ENCODE measurements at places on chromosomes 2 and 18.
A peak's percentile ranks its signal among the peaks of the same experiment; 100 is the strongest.

GRCh38 chr2:133705287-133705686 is 137.0 kb upstream of the NCKAP5 start:
- DNase-seq: no peak

- no peak for DNase-seq
These were observed 67.0 kb upstream of the TCF4 start for GRCh38 chr18:55654986-55655385.

- DNase-seq: no peak
These were observed 10.3 kb downstream of the ITGA6 start for GRCh38 chr2:172437419-172438341.

DNA sequence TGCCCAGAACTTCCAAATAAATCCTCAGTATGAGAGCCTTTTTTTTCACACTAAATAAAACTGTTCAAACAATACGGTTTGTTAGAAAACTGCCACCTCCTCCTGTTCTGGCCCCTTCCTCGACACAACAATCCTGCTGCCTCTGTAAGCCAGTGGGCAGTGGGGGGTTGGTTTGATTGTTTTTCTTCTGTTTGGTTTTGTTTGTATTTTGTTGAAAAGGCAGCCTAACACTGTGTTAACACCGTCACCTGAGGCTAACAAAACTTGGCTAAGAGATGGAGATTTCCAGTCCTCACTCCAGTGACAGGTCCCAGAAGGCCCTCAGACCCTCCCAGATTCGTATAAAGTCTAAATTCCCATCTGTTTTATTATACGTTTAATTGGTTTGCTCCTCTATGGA is 402.1 kb downstream of the ZNF521 start:
- DNase-seq: no peak

GRCh38 chr2:238968616-238969384 is 120.9 kb downstream of the TWIST2 start:
- no peak for DNase-seq

- DNase-seq: no peak
These were observed 39.2 kb upstream of the TTN start for GRCh38 chr2:178846458-178846802.

GRCh38 chr2:215352602-215353001 is 40.7 kb downstream of the ATIC start:
- DNase-seq: no peak

DNA sequence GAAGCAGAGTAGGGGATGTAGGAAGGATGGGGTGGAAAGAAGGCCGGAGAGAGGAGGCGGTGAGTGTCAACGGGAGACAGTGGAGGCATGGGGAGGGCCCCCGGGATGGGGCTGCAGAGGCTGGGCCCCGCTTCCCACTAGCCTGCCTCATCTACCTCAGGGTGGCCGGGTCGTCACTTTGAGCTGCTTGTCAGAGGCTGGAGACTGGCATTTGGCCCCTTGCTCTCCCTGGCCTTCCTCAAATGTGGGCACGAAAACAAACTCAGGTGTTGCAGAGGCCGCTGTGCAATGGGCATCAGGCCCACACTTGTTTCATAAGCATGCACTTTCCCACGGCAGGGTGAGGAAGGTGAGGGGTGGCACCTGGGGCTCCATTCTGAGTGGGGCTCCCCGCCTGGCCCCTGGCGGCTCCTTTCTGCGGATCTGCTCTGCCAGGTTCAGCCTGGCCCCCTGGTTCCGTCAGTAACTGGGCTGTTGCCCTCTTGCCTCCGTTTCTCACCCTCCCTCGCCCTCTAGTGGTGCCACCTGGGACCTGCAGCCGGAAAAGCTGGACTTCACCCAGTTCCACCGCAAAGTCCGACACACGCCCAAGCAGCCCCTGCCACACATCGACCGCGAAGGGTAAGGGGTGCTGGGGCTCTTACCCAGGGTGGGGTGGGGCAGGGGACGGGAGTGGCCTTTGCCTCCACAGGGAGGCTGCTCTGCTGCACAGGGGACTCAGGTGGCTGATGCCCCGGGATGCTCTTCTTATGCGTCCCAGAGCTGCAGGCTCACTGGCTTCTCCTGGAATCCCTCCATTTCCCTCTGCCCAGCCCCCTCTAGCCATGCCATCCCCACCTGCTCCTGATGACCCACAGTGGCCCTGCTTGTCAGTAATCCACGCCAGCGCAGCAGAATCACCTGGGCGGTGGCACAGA is 125.4 kb downstream of the CTIF start:
- peak; percentile 59 for DNase-seq

GRCh38 chr2:143588746-143589145 is 459.5 kb downstream of the ARHGAP15 start:
- DNase-seq: no peak

- DNase-seq: peak; percentile 61
These were observed 209.2 kb upstream of the SYT4 start for GRCh38 chr18:43486462-43486861.

DNA sequence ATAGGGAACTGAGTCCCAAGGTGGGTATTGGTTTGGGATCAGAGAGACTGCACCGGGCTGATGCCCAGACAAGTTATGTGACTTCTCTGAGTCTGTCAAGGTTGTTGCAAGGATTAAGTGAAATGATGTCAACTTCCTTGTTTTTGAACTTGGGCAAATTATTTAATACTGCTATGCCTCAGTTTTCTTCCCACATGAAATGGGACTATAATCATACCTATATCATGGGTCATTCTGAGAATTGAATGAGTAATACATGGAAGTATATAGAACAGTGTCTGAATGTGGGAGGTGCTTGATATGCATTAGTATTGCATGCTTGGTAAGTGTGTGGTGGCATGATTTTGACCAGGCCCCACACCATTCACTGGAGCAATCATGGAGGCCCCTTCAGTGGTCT is 99.0 kb downstream of the PRKCE start:
- DNase-seq: no peak

DNA sequence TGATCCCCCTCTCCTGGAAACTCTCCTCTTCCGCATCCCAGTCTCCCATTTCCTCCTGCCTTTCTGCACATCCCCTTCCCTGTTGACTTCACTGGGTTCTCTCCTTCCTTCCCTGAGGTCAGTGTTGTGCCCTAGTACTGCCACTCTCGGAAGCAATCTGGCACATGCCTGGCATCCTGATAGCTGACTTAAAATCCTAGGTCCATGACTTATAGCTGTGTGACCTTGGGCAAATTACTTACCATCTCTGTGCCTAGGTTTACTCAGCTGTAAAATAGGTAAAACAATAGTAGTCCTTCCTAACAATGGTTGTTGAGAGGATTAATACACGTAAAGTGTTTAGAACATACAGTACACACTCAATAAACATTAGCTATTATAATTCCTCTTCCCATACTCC is 9.3 kb downstream of the EVA1A start:
- DNase-seq: no peak

DNA sequence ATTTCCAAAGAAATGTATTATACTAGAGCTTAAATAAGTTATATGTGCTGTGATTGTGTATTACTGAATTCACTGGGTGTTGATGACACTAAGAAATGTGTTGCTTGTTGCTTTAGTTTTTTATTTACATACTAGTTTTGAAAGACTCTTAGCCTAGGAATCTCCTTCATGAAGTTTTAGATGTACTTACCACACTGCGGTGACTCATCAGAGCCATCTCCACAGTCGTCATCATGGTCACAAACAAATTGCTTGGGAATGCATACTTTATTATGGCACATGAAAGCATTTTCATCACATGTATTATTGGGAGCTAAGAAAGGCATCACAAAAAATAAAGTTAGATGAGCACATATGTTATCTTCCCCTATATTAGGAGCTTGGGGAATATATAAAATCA is 1624.2 kb downstream of the LRP1B start:
- DNase-seq: no peak

DNA sequence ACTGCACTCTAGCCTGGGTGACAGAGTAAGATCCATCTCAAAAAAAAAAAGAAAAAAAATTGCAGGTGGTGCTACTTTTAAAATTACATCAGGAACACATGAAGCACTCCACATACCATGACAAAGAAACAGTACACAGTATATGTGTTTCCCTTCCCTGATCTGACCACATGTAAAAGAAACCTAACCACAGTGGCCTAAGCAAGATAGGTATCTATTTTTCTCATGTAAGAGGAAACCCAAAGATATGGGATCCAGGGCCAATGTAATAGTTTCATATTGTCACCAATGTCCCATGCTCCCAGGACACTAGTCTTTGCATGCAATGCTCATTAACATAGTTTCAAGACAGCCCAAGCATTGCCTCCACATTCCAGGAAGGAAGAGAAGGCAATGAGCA is 99.9 kb downstream of the DYM start:
- DNase-seq: no peak

DNA sequence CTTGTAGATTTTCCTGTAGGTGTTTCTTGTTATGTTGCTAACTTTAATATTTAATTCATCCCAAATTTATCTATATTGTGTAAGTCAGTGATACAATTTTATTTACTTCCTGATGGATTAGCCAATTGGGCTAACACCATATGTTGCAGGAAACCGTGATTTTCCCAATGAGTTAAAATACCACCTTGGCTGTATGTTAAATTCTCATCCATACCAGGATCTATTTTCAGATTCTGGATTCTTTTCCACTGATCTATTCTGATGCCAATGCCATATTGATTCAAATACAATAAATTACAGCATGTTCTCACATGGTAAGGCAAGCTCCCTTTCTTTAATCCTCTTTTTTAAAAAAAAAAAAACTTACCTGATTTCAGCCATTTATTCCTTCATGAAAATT is 85.8 kb upstream of the DNAJC10 start:
- no peak for DNase-seq

- no peak for DNase-seq
These were observed 54.4 kb upstream of the FOSL2 start for GRCh38 chr2:28338046-28338817.

DNA sequence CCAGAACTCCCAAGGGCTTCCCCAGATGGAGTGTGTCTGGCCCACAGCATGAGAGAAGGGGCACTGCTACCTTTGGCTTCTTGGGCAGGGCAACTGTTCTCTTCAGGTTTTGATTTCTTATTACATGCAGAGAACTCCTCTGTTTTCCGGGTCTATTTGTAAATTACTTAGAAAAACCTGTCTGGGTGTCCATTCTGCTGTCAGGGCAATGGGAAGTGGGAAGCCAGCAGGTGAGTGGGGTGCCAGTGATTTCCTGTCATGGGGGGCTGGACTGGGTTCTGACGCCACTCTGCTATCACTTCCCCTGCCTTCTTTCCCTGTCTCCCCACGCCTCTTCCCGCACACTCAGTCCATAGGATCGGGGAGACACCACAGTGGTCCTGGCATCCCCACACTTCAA is 58.0 kb upstream of the LGALSL start:
- DNase-seq: no peak

DNA sequence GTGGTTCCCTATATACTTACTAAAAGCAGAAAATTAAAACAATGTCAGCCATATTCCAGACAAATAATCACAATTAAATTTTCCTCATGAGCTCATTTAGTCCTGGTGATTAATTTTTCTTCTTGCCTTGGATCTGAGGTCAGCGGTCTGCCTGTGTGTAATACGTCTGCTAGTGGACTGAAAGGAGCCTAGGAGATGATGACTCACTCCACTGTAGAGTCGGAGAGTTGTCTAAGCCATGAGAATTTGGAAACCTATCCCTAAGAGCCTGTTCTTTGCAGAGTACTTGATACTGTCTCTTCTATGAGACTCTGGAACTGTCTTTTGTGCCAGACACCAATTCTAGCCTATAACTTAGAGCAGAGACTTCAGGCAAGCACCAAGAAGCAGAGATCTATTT is 94.2 kb upstream of the RAB27B start:
- DNase-seq: no peak

- no peak for DNase-seq
These were observed 91.4 kb downstream of the PPP1R1C start for GRCh38 chr2:182077023-182077422.

DNA sequence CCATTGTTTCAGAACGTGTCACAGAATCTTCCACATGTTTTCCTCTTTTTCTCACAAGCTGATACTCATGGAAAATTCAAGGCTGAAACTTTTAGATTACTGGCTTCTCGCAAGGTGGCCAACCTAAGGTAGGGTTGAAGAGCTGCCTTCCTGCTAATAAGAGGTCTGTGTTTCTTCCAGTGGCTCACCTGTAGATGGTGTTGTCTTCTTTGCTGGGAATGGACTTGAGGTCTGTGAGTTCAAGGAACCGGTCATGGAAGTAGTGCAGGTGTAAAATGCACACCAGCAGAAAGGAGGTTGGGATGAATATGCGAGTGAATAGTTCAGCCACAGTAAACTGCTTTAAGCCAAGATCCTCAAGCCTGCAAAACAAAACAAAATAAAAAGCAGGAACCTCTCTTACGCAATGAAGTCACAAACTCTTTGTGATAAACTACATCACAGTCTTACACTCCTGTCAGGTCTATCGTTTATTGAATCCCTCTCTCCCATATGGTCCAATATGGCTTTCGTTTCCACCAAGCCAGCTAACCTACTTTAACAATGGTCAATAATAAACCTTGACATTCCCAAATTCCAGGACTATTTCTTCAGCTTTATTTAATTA is 258.9 kb downstream of the NAPG start:
- DNase-seq: no peak

- no peak for DNase-seq
These were observed 17.3 kb downstream of the PHLPP1 start for GRCh38 chr18:62732617-62733016.

- DNase-seq: no peak
These were observed 40.2 kb downstream of the ZC3H15 start for GRCh38 chr2:186526281-186526680.

- DNase-seq: no peak
These were observed 114.0 kb downstream of the FAM210A start for GRCh38 chr18:13612196-13612997.

DNA sequence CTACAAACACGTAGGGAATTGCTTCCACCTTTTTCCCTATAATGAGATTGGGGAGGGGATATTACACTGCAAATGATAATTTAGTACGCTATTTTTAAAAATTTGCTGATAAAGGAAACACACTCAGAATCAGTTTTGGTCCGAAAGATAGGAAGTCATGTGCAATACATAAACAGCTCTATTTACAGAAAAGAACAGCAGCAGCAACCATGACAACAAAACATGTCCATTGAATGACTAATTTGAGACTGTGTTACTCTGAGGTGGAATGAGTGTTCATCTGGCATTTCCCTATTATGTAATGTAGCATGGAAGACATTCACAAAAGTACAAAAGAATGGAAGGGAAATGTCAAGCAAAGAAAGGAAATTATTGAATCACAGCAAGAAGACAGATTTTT is 337.2 kb downstream of the NBAS start:
- no peak for DNase-seq

GRCh38 chr2:178450524-178450773 is 526 bp downstream of the PRKRA start:
- no peak for DNase-seq

- DNase-seq: no peak
These were observed 138.8 kb downstream of the ATAD2B start for GRCh38 chr2:23788100-23788499.

GRCh38 chr2:85179541-85179940 is 46.3 kb downstream of the TCF7L1 start:
- no peak for DNase-seq

GRCh38 chr2:202909394-202910192 is 1.9 kb downstream of the WDR12 start:
- DNase-seq: no peak

- no peak for DNase-seq
These were observed 65.4 kb downstream of the EPAS1 start for GRCh38 chr2:46362667-46363012.

- no peak for DNase-seq
These were observed 963.6 kb upstream of the CNTNAP5 start for GRCh38 chr2:123061534-123061933.

- no peak for DNase-seq
These were observed 86.5 kb downstream of the ACKR3 start for GRCh38 chr2:236656166-236656565.

- DNase-seq: no peak
These were observed 27.7 kb upstream of the AP1S3 start for GRCh38 chr2:223865124-223865523.

Measured in T47D (cell line).